ENCODE measurements at places on chromosomes 5 and 9.

- DNase-seq = no peak
Observed at GRCh38 chr5:1510631-1511030, 13.1 kb downstream of the LPCAT1 start.

GRCh38 chr5:159564031-159564430 is 233.7 kb upstream of the IL12B start:
- DNase-seq = no peak

DNA sequence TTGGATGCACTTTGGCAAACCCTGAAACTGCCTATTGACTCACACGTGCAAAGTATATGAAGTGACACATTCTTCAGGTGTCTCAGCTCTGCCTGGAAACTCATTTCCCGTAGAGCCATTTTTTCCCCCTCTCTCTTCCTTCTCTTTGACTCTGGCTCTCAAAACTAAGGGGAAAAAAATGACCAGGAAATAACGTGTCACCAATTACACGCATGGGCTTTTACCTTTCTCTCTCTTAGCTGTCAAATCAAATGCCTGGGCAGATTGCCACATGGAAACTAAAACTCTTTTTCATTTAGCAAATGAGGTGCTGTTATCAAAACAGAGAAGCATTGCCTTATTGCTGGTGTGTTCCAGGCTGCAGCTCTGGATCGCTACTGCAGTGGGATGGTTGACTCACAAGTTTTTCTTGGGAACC is 18.3 kb upstream of the IFNK start:
- no peak for DNase-seq

DNA sequence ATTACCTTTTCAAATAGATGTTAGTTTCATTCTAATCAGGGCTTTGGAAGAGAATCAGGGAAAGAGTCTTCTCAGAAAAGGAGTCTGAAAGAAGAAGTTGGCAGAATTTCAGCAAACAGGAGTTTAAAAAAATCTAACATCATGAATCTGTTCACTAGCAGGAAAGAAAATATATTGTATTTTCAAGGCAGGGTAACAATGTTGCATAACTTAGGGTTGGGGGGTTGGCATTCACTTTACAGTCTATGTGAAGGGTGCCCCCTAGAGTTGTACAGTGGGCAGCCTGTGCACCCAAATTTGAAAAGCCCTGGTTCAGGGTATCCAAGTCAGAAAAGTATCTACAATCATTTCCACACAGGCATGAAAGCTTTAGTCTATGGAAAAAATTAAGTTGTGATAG is 348.4 kb upstream of the SLC30A5 start:
- peak; percentile 46 for DNase-seq

DNA sequence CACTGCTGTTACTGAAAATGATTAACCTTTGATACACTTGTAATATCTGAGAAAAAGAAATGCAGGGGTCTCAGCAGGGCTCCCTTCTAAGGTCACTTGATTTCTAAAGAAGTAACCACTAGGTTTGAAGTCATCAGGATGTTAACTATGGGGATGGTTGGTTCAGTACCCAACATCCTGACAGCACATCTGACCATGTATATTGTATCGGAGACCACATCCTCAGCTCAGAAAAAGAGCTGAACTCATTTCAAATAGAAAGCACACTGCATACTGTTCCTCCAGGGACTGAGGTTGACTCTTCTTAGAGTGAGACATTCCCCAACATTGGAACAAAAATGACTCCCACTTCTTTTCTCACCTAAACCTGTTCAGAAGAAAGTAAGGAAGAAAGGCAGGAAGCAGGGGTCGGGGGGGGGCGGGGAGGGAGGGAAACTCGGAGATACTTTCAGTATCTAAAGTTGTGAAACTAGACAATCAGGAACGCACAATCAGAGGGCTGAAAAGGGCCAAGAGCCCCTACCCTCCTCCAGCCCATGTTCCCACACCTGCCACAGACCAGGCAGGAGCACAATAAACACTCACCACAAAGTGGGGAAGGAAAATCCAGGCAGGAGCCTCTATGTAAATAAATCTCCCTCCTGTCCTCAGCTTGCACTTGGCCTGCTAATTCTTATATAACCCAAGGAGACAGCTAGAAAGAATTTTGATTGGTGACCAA is 730 bp upstream of the GZMA start:
- DNase-seq = no peak

DNA sequence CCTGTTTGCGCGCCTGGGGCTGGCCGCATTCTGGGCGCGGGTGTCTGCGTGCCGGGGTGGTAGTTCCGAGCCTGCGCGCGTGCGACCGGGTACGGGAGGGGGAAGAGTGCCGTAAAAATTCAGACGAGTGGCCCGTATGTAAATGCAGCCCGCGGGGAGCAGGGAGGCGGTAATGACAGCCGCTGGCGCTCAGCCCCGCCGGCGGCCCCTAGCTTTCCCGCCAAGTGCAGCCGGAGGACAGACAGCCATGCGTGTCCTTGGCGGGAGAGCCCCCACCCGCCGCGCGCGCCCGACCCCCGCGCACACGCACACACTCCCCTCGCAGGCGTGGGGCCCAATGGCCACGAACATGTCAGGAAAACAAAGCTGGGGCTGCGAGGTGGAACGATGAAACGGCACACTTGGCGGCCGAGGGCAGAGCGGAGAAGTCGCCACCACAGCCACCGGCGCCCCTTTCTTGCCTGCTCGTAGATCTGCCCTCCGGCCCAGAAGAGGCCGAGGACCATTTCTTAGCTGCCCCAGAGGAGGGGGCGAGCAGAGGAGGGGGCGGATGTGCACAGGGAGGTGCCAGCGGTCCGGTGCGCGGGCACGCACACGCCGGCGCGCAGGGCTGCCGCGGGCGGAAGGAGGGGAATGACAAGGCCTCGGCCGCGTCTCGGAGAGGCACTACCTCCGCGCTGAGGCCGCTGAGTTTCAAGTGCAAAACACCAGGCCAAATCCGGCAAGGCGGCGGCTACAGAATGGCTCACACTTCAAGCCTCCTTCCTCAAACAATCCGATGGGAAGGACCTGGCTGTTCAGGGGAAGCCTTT is 208.4 kb downstream of the MEF2C start:
- no peak for DNase-seq

DNA sequence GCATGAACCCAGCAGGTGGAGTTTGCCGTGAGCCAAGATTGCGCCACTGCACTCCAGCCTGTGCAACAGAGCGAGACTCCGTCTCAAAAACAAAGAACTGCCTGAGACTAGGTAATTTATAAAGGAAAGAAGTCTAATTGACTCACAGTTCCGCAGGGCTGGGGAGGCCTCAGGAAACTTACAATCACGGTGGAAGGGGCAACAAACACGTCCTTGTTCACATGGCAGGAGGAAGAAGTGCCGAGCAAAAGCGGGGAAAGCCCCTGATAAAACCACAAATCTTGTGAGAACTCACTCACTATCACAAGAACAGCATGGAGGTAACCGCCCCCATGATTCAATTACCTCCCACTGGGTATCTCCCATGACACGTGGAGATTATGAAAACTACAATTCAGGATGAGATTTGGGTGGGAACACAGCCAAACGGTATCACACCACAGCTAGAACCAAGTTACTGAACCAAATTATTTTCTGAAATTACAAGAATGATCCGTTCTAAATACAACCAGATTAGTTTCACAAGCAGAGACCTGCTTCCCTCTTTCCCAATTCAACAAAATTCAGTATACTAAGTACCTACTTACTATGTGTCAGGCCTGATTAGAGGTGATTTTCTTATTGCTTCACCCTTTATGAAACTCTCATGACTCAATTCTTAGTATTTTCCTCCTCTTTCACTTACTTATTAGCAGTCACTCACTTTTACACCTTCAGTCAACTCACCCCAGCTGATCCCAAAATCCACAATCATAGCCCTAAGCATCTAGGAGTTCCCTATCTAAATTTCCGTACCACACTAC is 8.4 kb downstream of the UBTD2 start:
- DNase-seq = no peak

- peak; percentile 43 for DNase-seq
Observed at GRCh38 chr9:122498883-122499288, 11.7 kb upstream of the OR1J2 start.

GRCh38 chr9:89664896-89665329 is 60.1 kb downstream of the GADD45G start:
- DNase-seq = no peak

DNA sequence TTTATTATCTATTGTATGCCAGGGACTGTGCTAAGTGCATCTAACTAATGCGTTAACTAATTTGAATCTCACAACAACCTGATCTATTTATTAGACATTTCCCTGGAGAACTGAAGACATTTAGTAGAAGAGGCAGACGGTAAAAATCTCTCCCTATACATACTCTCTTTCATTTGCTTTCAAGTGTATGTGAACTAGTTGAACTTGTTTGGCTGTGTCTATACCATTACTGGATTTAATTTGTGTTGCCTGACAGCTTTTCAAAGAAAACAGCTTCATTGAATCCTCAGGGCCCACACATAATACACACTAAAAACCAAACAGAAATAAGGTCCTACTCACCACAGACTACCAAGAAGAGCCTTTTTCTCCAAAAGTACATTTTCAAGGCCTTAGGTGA is 133.6 kb upstream of the NR3C1 start:
- no peak for DNase-seq

DNA sequence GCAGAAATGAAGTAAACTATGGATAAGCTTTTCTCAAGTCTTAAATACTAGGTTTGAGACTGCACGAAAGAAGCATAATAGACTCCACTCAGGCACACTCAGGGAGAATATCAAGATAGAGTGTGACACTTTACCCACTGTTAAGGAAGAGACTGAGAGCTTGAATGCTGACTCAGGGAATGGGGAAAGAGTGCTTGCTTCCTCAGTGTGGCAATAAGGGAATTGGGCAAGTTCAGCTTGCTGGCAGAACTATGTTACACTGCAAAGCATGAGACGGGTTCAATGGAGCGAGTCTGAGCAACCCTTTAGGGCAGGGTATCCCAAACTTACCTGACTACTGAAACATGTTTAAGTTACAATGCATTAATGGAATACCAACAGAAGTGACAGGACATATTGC is 237.7 kb upstream of the MEF2C start:
- DNase-seq = no peak

DNA sequence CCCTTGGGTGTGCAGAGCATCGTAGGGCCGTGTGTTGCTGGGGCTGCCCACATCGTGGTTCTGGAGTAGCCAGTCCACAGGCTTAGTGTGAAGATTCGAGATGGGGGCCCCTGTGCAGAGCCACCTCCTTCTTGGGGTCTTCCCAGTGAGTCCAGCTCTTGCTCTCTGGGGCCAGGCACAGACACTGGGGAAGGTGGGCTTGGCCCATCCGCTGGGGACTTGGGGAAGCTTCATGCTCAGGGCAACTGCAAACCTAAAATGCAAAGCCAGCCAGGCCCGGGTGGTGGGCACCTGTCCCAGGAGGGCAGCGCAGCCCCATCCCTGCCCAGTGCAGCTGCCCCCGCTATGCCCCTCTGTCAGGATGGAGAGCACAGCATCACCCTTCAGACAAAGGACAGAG is 46.4 kb upstream of the LRRC14B start:
- no peak for DNase-seq

GRCh38 chr5:24264547-24264946 is 380.2 kb downstream of the CDH10 start:
- DNase-seq = no peak

GRCh38 chr9:134915046-134915985 is 2.4 kb downstream of the FCN1 start:
- DNase-seq = no peak

DNA sequence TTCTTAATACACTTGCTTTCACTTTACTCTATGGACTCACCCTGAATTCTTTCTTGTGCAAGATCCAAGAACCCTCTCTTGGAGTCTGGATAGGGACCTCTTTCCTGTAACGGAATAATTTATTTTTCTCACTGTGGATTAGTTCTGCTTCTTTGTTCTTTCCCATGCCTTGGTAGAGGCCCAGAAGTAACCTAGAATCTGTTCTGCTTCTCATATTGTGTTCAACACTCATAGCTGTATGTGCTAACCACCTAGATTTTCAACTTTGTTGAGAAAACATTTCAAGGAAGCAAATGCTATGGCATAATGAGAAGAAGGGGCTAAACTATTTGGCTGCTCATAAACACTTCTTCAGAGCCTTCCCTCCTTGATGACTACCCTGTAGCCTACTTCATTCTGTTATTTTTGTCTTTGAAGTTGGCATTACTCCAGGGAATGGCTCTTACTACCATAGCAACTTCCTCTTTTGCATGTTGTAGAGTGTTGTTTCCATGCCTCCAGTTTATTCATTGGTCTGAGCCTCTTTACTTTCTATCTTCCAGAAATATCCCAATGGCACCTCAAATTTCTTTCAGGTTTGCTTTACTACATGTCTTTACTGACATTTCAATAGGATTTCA is 74.3 kb downstream of the KIAA0825 start:
- peak; percentile 21 for DNase-seq

DNA sequence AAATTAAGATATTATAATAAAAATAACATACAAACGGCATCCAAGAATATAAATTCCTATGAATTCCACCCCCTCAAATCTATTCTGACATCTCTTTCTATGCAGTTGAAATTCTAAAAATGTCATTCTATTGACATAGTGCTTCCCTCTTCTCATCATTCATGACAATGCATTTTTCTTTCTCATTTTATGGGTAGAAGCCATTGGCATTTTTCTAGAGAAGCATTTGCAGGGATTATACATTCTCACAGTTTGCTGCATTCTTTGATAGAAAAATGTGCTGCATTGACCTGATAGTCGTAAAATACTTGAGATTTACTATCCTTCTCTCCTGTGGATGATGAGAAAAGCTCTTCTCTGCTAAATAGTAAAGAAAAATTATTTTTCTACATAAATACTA is 760.9 kb upstream of the ACO1 start:
- peak; percentile 15 for DNase-seq

All from fibroblast of skin of scalp (primary cell).